ENCODE measurements at places on chromosomes 5 and 9.
A peak's percentile ranks its signal among the peaks of the same experiment; 100 is the strongest.

GRCh38 chr9:102841376-102841775, 153.8 kb upstream of the CYLC2 start:
- no peak for DNase-seq

DNA sequence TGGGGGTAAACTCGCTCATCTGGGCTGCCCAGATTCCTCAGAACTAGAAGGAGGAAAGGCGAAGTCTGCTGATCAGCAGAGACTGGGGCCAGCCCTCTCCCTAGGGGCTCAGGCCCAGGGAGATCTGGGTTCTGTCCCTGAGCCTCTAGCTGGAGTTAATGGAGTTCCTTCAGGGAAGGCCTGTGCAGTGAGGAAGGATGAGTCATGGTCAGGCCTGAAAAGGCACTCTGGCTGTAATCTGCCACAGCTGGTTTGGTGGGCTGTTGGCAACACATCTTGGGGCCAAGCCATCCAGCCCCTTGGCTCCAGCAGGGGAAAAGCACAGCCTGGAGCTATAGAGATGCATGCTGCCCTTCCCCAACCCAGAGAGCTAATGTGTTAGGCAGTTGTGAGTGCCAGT, 459.6 kb downstream of the PRELID2 start:
- DNase-seq, result no peak

DNA sequence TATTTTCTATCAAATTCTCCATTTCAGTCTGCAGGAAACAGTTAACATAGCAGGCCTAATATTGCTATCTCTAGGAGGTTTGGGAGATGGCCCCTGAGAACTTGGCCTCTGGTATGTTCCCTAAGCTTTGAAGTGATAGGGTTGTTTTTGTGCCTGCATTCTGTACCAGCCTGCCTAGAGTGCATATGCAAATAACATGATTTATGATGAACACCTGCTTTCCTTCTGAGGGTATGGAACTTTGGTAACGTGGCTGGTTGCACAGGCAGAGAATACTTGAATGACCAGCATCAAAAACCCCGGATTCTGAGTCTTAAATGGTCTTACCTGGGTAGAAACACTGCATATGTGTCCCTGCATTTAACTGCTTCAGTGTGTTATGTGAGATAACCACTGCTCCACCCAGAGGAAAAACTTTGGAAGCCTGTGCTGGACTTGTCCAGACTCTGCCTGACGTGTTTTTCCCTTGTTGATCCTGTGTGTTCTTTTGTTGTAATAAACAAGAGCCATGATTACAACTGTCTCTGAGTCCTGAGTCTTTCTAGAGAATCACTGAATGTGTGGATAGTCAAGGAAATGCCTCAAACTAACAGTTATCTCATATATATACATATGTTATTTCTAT, 111.3 kb upstream of the ABCA1 start:
- no peak for DNase-seq

DNA sequence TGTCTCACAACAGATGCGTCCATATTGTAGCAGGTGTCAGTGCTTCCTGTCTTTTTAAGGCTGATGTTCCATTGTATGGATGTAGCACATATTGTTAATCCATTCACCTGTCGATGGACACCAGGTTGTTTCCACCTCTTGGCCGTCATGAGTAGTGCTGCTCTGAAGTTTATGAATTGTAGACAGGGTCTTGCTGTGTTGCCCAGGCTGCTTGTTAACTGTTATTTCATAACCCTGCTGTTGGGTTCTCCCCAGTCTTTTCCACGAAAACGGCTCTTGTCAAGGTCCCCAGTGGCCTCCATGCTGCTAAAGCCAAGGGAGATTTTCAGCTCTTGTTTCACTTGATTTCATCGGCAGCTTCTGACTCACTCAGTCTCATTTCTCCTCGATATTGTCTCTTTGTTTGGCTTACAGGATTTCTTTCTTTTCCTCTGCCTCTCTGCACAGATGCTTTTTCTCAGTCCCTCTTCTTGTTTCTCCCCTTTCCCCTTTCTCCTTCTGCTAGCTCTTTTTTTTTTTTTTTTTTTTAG, 12.1 kb upstream of the PSD2 start:
- DNase-seq, result no peak

GRCh38 chr9:72809586-72809985, 143.3 kb downstream of the ALDH1A1 start:
- DNase-seq, result no peak

GRCh38 chr5:179209359-179210150, 135.7 kb downstream of the ADAMTS2 start:
- DNase-seq, result peak; percentile 94

DNA sequence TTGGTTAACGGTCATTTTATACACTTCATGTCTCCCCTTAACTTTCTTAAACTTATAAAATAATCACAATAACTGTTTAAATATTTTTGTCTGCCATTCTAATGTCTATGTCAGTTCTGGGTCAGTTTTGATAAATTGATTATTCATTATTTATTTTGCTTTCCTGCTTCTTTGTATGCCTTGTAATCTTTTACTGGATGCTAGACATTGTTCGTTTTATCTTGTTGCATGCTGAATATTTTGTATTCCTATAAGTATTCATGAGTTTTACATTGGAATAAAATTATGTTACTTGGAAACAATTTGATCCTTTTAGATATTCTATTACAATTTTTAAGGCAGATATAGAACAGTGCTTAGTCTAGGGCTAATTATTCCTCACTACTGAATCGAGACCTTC, 952.0 kb downstream of the NR2F1-AS1 start:
- DNase-seq, result no peak

GRCh38 chr9:35871545-35871944, 1.3 kb upstream of the OR13J1 start:
- peak; percentile 40 for DNase-seq

DNA sequence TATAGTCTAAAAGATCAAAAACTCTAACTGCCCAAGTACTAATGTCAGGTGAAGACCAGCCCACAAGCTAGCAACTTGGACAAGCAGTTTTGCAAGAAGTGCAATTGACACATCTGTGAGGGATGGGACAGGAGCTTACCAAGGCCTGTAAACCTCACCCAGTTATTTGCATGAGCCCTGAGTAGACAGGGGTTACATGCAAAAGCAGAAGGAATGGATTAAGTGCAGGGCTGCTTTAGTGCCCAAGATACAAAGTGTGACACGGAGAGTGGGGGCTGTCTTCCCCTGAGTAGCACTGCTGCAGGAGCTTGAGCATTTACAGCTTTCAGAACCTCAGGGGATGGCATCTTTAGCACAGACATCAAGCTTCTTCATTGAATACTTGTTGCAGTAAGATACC, 286.7 kb downstream of the ELAVL2 start:
- DNase-seq, result no peak

- DNase-seq, result peak; percentile 83
Measured at GRCh38 chr9:109012009-109012875, 1.1 kb downstream of the CTNNAL1 start.

GRCh38 chr5:12023614-12024241, 119.5 kb upstream of the CTNND2 start:
- DNase-seq, result no peak

GRCh38 chr9:83271665-83272071, 208.7 kb upstream of the RASEF start:
- no peak for DNase-seq

- no peak for DNase-seq
Measured at GRCh38 chr5:59767681-59768151, 125.8 kb downstream of the PDE4D start.

- no peak for DNase-seq
Measured at GRCh38 chr5:125928663-125929062, 494.5 kb upstream of the GRAMD2B start.

- DNase-seq, result no peak
Measured at GRCh38 chr5:157157293-157157891, 8.7 kb downstream of the GARIN3 start.

DNA sequence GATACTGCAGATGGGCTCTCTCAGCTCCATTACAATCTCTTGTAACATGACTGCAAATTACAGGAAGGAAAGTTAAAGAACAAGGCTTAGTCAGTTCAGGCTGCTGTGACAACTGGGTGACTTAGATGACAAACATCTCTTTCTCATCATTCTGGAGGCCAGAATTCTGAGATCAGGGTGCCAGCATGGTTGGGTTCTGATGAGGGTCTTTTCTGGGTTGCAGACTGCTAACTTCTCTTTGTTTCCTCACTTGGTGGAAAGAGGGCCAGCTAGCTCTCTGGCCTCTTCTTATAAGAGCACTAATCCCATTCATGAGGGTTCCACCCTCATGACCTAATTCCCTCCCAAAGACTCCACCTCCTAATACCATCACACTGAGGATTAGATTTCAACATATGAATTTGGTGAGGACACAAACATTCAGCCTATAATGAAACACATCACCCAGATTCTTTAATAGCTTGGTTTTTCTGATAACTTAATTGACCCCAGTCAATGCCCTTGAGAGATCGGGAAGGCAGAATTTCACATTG, 73.6 kb upstream of the MAMDC2 start:
- no peak for DNase-seq
